Left forelimb (tissue), 1 donor: ENCODE measurements at places on chromosomes 5 and 9.

DNA sequence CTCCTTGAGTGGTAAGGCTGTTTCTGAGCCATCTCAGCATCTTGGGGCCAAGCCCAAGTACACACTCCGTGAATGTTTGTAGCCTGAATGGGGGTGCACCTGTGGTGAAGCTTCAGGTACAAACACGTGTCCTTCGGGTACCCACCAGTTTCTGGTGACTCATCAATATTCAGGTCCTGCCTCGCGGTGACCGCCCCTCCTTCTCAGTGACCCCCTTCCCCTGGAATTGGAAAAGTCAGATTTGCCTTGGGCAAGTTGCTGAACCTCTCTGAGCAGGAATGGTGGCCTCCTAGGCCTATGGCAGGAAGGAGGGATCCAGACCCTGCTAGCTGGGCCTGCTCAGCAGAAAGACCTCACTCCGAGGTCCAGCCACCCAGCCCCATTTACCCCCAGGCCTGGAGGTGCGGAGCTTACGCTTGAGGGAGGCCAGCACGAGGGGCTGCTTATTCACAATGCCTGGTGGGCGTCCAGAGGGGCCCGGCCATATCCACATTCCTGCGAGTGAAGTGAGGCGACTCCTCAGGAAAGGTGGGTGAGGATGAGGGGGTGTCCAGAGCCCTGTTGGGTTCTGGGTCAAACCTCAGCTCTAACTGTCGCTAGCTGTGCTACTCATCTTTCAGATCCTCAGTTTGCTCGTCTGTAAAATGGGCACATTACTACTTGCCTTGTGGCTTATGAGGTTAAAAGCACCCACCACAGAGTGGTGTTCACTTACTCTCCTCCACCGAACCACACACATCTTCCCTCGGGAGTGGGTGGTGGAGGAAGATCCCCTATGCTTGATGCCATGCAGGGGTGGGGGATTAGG, 7.0 kb downstream of the ADGRD2 start:
- DNase-seq: no peak

- DNase-seq: no peak
Observed at GRCh38 chr9:120524863-120525262, 55.1 kb downstream of the CDK5RAP2 start.

DNA sequence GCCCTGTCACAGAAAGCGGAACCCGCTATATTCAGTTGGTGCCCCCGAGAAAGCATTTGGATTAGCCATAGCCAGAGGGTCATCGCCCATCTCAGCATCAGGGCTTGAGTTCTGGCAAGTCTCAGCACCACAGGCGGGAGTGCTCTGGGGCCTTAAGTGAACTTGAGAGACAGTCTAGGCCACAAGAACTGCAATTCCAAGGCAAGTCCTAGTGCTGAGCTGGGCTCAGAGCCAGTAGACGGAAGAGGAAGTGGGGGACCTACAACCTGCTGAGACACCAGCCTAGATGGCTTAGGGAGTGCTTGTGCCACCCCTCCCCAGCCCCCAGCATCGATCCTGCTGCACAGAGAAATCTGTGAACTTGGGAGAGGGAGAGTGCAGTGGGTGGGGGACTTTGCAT, 594.9 kb downstream of the CCDC171 start:
- DNase-seq: no peak

DNA sequence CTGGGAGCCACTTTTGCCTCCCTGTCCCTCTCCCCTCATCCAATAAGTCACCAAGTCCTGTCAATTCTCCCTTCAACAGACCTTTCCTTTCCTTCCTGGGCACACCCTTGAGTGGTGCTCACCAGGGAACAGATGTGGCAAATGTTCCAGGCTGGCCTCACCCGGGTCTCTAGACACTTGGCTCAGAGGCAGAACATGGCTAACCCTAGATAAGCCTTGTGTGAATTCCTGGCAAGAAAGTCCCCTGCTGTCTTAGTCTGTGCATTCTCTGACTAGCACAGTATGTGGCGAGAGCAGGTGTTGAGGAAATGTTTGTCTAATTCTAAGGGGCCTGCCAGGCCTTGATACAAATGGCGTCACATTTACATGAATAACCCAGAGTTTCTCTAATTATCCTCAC, 41.2 kb upstream of the PTGS1 start:
- no peak for DNase-seq

DNA sequence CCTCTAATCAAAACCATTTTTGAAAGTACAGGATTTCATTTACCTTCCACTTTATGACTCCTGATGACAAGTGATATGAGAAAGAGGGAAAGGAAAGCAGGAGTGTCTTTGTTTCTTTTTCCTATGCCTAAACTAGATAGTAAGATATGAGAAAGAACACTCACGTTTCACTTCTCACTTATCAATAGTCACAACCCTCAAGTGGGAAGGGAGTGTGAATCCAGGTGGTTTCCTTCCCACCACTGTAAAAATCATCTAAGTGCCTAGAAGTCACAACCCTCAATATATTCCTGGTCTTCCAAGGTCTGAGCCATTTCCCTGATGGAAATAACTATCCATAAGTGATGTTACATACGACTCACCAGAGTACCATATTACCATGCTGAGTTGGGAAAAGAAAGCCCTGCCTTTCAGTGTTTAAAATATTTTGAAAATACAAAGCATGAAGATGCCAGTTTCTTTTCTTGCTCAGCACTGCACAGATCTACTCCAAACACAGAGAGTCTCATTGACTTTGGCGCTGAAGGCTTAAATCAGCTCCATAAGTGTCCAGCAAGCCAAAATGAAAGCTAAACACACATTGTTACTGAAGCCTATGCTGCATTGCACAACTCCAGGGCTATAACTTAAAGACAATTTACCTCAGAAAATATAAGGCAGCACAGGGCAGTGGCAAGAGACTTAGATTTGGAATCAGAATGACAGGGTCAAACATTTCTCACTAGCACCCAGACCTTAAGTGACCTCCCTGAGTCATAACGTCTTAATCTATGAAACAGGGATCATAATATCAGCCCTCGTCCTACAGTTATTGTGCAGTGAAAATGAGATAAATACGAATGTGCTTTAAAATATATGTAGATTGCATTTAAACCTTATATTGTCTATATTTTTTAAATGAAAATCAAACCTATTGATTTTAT, 301.2 kb downstream of the KIAA0825 start:
- DNase-seq: no peak

GRCh38 chr9:116103976-116104820, 49.4 kb upstream of the PAPPA start:
- DNase-seq: no peak

DNA sequence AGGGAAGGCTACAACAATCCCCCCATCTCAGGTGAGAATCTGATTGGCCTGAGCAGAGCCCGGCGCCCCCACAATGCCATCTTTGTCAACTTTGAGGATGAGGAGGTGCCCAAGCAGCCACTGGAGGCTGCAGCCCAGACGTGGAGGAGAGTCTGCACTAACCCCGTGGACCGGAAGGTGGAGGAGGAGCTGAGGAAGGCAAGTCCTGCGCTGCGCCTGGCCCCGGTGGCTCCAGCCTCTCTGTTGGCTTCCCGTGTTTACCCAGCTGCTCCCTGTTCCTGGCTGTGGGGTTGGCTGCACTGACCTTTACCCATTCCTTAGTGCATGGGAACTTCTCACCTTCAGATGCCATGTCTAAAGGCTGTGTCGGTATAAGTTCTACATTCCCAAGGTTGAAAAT, 11.0 kb upstream of the CEL start:
- DNase-seq: no peak

DNA sequence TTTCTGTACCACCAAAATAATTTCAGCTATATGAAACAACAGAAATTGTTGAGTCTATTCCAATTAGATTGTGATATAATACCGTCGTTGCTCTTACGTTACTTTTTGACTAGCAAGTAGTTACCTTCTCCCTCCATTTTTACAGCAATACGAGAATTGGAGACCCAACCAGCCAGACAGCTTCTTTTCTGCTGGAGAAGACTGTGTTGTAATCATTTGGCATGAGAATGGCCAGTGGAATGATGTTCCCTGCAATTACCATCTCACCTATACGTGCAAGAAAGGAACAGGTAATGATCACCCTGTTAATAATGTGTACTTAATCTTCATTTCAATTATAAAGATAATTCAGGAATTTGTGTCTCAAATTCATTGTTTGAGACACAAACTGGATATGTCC, 100.7 kb downstream of the VCAN start:
- no peak for DNase-seq

GRCh38 chr9:120927269-120928014, 846 bp upstream of the TRAF1 start:
- DNase-seq: no peak

DNA sequence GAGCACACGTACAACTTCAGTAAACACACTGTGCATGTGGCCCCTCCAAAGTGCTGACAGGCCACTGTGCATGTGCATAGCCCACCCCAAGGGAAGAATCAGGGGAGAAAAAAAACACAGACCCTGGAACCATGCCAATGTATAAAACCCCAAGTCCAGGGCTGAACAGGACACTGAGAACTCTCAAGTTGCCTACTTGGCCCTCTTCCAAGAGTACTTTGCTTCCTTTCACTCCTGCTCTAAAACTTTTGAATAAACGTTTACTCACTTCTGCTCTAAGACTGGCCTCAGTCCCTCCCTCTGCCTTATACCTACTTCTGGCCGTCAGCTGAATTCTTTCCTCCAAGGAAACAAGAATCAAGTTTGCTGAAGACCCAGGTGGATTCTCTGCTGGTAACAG, 77.7 kb upstream of the NFIB start:
- no peak for DNase-seq

- DNase-seq: no peak
Observed at GRCh38 chr9:21350787-21351186, at the start of gene IFNA6. Gene IFNA6, minus strand, starts transcription at chr9:21350887. Its CDS starts 0 bp downstream, at chr9:21350887.

GRCh38 chr9:2725126-2725525, 7.8 kb downstream of the KCNV2 start:
- DNase-seq: no peak

DNA sequence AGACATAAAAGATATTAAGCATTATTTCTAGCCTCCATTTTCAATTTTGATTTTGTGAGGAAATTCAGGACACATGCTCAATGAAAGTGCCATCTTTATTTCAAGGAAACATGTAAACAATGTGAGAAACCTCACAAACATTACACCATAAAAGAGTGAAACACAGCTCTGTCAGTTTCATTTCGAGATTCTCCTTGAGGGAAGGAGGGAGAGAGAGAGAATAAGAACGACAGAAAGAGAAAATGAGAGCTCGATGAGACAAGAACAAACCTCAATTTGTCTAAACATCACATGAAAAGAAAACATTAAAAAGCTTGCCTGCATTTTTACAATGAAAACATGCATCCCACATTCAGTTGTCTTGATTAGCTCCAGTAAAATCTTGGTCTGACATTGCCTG, 553.5 kb upstream of the MEF2C start:
- no peak for DNase-seq

GRCh38 chr5:156474251-156474650, 147.3 kb downstream of the SGCD start:
- no peak for DNase-seq

DNA sequence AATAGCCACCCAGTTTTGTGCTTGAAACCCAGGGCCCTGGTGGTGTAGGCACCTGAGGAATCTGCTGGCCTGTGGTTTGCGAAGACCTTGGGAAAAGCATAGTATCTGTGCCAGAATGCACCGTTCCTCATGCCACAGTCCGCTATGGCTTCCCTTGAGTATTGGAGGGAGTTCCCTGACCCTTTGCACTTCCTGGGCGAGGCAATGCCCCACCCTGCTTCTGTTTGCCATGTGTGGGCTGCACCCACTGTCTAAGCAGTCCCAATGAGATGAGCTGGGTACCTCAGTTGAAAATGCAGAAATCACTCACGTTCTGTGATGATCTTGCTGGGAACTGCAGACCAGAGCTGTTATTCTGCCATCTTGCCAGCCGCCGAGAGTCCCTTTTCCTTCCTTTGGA, 483.5 kb downstream of the AGTPBP1 start:
- DNase-seq: no peak

GRCh38 chr5:85395526-85395925, 1010.8 kb upstream of the EDIL3 start:
- DNase-seq: no peak

GRCh38 chr5:61263072-61263471, 69.0 kb upstream of the ZSWIM6 start:
- DNase-seq: no peak

GRCh38 chr9:137534256-137535119, 15.7 kb downstream of the PNPLA7 start:
- DNase-seq: no peak

GRCh38 chr9:110189559-110190320, 18.2 kb downstream of the C9orf152 start:
- DNase-seq: no peak

- DNase-seq: no peak
Observed at GRCh38 chr9:28915202-28915930, 1342.1 kb upstream of the C9orf72 start.

GRCh38 chr9:129584136-129584535, 36.8 kb downstream of the C9orf50 start:
- DNase-seq: no peak

GRCh38 chr9:93200989-93201334, 17.0 kb downstream of the WNK2 start:
- DNase-seq: no peak

DNA sequence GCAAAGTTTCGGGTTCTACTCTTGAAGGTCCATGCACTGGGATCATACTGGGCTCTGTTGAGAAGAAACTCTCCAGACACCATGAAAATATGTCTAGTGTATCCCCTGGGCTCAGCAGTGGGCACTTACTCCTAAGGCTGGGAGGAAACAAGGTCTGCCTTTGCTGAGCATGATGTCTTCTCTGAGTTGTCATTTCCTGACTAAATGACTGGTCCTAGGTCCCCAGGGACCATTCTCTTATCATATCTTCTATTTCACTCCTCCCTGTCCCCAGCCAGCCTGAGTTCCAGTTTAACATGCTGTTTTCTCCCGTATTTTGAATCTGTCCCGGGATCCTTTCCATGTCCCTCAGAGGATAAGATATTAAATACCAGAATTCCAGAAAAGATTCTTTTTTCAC, 225.4 kb downstream of the MTRR start:
- no peak for DNase-seq

GRCh38 chr9:752201-752600, 89.3 kb upstream of the DMRT1 start:
- DNase-seq: no peak

- no peak for DNase-seq
Observed at GRCh38 chr9:94951324-94952135, 225.0 kb downstream of the AOPEP start.

GRCh38 chr5:2169430-2169808, 286.7 kb upstream of the IRX4 start:
- no peak for DNase-seq

DNA sequence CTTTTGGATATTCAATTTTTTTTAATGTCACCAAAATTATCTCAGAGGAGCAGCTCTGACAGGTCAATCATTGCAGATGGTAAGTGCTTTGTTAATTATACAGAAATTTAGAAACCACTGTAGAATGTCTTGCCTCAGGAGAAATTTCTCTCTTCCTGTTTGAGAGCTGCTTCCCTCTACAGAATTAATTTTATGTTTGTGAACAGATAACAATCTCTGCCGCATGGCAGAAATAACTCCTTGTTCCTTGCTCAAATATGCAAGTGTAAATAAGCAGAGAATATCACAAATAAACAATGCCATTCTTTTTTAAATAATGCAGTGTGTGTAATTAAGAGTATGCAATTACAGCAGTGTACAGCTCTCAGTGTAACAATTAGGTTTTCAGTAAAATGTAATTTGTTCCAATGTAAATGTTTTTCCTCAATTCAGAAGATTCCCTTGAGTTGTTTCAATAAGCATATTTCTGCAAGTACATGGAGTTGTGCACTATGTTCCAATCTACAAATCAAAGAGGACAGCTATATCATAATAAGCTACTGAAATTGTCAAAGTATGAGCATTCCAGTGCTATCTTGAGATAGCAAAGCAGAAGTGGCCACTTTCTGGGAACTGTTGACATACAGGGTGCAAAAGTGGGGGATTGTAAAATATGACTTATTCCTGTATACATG, 1012.8 kb downstream of the MAT2B start:
- DNase-seq: no peak
